ENCODE measurements at places on chromosomes 5 and 9.

GRCh38 chr5:67813877-67814539, 401.5 kb upstream of the PIK3R1 start:
- no peak for ATAC-seq

GRCh38 chr5:143141652-143142051, 261.8 kb downstream of the NR3C1 start:
- no peak for ATAC-seq

GRCh38 chr5:72300590-72301339, 19.3 kb downstream of the MRPS27 start:
- no peak for ATAC-seq

DNA sequence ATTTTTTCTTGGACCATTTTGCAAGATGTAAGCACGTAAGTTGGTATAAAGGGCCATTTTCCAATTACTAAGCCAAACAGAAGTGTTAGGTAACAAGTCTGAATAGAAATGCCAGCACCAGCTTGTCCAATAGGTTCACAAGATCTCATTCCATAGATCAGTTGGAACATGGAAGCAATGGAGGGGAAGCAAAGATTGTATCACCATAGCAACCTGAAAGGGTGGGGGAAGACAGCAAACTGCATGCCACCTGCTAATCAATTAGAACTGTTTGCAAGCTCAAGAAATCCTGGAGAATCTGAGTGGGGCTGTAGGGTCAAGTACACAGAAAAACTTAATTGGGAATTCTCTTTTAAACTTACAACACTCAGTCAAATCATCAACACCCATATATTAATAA, 264.9 kb upstream of the EFNA5 start:
- no peak for ATAC-seq

- no peak for ATAC-seq
Observed at GRCh38 chr5:88093765-88094164, 174.9 kb downstream of the TMEM161B start.

DNA sequence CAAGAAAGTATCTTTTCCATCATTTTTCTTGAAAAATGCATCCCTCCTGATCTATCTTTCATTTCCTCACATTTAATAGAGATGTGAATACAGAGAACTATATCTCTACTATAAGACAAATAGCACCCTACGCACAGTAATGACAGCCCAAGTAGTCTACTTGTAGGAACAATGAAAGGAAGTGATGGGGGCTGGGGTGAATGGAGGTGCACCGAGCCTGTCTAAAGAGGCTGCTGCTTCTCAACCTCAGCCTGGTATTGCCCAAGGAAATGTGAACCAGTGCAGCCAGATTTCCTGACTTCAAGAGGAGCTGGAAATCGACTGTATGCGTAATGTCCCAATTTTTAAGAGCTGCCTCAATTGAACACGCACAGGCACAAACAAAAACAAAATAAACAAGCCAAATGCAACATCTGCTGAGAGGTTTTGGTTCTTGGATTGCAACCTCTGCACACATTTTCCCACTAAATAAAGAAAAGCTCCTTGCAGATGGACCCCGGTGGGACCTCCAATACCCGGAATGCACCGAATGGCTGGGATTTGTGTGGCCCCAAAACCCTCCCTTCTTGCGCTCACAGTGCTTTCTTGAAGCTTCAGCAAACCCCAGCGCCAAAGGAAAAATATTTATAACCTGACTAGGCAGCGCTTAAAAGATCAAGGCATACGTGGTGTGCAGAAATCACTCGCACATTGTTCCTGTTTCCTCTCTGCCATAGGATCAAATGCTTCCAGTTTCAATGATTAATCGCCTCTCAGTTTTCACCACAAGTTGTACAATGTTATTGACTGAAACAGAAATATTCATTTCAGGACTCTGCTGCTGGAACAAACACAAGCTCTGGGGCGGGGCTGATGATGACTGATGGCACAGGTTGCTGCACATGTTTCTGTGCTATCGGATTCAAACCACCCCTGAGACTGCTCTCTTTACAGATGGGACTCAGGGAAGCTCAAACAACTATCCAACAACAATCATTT, 68.3 kb downstream of the KCNIP1 start:
- no peak for ATAC-seq

All from SK-N-SH treated with all-trans-retinoic acid at 6 μM for 48 hours (cell line).